ENCODE measurements at places on chromosomes 6 and 20.

DNA sequence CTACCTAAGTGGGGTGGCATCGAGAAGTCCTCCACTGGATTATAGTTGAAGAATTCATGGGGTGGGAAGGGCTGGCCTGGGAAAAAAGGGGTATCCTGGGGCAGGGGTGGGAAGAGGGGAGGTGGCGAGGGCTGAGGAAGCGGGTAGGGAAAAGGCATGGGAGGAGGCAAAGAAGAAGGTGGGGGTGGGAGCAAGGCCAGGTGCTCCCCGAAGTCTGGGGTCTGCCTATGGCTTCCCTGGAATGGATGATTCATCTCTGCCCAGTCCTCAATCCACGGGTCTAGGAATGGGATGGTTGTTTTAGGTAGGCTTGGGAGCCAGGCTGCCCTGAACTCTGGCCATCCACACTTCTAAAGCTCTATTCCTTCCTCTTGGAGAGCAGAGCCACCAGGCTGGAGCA, 4.4 kb downstream of the PCED1A start:
- DNase-seq: no peak

DNA sequence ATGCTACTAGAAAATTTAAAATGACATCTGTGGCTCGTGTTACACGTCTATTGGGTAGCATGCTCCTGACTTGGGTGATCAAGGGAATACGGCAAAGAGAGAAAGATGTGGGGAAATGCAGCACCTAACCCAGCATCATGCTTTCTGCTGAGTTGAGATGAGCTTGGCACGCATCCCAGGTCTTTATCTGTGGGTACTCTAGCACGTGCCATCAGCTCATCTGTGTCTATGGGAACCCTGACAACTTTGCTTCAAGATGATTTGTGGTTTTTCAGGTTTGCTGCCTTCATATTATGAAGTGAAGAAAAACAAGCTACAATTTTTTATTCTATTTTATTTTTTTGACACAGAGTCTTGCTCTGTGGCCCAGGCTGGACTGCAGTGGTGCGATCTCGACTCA, 21.0 kb downstream of the RNASET2 start:
- DNase-seq: no peak

GRCh38 chr20:44912189-44912588, 2.3 kb downstream of the PABPC1L start:
- DNase-seq: no peak

DNA sequence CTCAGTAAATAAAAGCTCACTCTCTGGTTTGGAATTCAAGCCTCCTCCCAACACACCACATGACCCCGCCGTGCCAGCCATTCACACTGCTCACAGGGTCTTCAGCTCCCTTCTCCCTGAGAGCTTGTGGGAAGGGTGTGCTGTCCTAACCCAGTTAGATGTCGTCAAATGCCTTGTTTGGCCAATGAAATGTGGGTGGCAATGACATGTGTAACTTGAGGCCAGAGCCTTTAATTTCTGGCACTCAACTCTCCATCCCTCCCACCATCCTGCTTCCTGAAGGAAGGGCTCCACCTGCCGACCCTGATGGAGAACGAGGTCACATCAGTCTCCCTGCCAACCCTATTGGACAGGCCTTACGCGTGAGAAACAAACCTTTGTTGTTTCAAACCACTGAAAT, 224.5 kb upstream of the AGPAT4 start:
- DNase-seq: no peak

DNA sequence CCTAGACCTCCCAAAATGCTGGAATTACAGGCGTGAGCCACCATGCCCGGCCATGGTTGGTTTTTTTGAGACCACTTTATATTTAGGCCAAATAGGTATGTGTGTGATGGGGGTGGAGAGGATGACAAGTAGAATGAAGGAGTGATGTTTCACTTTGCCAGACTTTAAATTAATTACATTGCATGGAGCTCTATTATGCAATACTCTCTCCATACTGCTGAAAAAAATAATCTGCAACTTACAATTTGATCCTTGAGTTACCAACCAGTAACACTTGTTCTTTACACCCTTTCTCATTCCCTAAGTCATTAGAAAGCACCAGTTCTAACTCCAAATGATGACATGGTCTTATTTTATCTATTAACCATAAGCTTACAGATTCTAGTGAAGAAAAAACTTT, 26.8 kb downstream of the GINM1 start:
- no peak for DNase-seq

GRCh38 chr6:99611148-99611547, 4.5 kb downstream of the PRDM13 start:
- DNase-seq: no peak

GRCh38 chr6:12275107-12275506, 15.1 kb upstream of the EDN1 start:
- no peak for DNase-seq

GRCh38 chr6:7505189-7505699, 36.2 kb upstream of the DSP start:
- DNase-seq: no peak
